ENCODE measurements at places on chromosomes 7 and 10.

GRCh38 chr7:50182759-50183158 lies 89.7 kb upstream of the ZPBP start:
- DNase-seq: no peak

DNA sequence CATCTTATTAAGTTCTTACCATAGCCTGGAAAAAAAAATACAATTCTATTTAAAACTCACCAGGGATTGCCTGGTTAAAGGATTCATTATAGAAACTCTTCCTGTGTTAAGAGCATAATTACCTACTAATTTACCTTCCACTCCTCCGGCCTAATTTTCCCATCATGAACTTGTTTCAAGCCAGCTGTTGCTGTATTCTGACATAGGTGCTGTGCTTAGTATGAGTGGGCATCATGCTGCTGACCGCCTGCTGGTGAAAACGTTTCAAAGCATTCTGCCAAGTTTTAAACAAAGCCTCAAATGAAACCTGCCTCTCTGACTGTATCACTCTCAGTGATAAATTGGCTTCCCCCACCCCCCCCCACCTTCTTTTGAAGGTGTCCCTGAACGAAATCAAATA lies 47.8 kb upstream of the KCNMA1 start:
- no peak for DNase-seq

DNA sequence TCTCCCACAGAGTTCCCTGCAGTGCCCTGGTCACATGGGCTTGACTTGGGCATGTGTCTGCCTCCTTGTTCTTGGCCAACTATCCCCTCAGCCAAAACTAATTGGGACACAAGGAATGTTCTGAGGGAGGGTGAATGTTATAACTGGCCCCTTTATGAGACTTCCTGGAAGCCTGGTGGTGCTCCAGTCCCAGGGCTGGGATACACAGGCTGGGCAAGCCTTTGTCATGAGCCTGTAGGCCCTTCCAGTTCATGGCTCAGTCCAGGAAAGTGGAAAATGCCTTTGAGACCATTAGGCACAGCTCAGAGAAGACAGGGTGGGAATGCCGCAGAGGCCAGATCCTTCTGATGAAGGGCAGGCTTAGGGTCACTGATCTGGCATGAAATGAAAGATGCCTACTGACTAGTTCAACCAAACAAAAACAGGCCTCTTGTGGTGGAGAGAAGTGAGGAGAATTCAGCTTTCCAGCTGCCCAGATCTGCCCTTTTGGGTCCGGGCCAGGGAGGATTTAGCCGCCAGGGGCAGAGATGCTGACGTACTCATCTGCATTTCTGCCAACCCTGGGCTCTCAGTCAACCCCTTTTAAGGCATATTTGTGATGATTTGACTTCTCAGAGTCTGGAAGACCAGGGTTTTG lies 961.5 kb downstream of the KCNMA1 start:
- DNase-seq: no peak

DNA sequence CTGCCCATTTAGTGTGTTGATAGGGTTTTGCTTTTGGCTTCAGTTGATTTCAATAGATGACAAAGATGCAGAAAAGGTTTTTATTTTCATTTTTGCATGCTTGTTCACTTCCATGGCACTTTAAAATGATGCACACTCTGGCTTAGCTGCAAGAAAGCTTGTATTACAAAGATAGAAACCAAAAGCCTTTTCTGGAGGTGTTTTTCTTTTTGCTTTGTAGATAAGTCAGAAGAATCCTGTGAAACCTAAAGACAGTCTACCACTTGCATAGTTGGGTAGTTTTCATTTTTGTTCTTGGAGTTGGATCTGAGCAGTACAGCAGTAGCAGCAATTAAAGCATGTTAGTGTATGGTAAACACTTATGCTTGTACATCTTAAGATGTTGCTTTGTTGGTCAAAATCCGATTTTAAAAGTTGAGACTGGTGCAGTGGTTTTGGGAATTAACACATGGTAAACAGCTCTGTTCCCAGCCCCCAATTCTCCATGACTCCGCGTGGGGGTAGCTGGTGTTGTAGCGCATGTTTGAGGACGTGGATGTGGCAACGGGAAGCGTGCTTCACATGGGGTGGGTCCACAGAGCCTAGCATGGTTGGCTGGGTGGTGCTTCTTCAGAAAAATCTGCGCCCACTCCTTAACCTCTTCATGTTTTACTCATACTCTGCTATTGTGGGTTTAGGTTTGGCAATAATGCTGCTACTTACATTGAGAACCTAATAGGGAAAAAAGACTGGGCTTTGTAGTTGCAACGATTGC lies 19.8 kb downstream of the CCNY start:
- DNase-seq: no peak

DNA sequence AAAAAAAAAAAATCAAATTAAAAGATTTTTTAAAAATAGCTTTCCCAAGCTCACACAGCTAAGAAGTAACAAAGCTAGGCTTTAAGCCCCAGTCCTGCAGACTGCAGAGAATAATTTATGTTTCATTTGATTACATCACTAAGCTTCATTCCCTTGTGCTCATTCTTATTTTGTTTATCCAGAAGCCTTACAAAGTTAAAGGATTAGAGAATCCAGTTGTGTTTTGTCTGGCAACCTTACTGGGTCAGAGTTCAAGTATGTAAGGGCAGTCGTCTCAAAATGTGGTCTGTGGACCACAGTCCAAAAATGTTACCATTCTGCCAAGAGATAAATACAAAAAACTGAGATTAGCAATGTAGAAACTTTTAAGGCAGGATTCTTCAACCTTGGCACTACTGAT lies 32.1 kb upstream of the EZH2 start:
- DNase-seq: no peak

- peak; percentile 68 for DNase-seq
Measured at GRCh38 chr10:100482181-100482833, 19.5 kb downstream of the WNT8B start.

- DNase-seq: no peak
Measured at GRCh38 chr7:33714208-33714607, 191.1 kb upstream of the BMPER start.

DNA sequence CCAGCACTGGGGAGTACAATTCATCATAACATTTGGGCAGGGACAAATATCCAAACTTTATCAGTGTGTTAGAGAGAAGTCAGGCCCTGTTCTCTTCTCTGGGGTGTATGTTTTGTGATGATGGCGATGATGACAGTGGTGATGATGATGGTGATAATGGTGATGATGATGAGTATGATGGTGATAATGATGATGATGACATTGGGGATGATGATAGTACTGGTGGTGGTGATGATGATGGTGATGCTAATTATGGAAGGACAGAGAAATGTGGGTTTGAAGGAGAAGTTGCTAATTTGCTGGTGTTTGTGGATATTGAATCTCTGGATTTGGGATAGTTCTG lies 64.0 kb downstream of the CAMK1D start:
- DNase-seq: no peak

DNA sequence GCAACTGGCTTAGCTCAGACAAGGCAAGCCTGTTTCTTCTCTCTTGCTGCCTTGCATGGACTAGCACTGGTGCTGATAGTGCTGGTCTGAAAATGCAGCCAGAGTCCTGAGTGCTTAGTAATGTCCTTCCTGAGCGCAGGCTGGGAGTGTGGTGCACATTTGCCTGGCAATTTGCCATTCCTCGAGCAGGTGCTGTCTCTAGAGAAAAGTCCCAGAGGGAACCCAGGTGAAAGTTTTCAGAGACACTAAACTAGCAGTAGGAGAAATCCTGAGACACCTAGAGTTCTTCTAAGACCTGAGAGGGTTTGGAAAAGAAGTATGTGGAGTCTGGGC lies 1.9 kb downstream of the SFTPD start:
- no peak for DNase-seq

DNA sequence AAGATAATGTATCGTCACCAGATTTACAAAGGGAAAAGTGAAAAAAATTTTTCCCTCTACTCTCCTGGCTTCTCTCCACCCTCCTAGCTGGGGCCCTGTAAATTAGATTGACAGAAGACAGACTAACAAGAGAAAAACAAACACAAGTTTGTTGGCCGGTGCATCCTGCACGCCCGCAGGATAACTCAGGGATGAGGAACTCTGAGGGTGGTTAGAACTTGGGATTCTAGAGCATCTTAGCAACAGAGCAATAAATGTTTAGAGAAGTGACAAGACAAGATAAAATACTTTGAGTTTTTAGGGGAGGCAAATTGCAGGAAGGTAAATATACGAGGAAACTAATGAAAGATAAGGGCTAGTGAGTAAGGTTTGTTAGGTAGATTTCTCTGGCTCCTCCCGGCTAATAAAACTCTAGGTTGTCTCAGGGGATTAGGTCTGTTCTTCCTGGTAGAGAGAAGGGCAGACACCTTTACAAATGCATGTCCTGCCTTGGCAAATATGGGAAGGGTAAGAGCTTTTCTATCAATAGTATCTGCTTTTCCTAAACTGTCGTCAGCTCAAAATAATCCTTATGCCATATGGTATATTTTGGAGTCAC lies 4.3 kb upstream of the UCN3 start:
- DNase-seq: peak; percentile 58

DNA sequence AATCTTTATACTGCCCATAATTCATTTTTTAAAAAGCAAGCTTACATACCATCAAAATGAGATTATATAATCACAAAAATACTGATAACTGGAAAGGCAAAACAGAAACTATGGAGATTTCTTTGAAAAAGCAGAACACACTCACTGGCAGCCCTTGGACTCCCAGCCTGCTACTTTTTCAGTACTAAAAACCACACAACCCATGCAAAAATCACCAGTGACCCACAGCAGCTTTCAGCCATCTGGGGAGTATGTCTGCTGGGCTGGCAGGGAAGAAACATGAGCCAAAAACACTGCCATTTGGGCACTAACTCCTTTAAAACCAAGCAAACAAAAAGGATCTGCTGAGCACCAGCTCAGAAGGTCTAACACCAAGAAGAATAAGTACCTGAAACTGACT lies 80.0 kb upstream of the DDC start:
- no peak for DNase-seq

DNA sequence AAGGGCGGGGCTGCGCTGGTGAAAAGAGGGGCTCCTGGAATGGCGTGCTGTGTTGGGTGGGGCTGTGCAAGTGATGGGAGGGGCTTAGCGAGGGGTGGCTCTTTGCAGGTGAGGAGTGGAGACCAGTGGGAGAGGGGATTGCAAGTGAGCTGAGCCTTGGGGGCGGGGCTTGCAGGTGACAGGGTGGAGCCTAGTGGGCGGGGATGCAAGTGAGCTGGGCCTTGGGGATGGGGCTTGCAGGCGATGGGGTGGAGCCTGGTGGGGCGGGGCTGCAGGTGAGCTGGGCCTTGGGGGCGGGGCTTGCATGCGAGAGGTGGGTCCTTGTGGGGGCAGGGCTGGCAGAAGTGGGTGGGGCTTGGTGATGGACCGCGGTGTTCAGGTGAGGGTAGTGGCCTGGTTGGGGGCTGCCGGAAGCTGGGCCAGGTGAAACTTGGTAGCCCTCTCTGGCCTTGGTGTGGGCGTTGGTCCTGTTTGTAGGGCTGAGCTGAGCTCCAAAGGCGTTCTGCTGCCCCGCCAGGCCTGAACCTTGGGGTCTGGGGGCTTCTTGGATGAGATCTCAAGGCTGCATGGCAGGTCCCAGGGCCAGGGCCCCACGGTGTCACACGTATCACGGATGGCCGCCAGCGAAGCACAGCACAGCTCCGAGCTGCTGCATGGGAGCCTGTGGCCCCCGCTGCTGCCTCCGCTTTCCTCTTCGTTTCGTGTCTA lies 743 bp upstream of the PITRM1 start:
- no peak for DNase-seq

DNA sequence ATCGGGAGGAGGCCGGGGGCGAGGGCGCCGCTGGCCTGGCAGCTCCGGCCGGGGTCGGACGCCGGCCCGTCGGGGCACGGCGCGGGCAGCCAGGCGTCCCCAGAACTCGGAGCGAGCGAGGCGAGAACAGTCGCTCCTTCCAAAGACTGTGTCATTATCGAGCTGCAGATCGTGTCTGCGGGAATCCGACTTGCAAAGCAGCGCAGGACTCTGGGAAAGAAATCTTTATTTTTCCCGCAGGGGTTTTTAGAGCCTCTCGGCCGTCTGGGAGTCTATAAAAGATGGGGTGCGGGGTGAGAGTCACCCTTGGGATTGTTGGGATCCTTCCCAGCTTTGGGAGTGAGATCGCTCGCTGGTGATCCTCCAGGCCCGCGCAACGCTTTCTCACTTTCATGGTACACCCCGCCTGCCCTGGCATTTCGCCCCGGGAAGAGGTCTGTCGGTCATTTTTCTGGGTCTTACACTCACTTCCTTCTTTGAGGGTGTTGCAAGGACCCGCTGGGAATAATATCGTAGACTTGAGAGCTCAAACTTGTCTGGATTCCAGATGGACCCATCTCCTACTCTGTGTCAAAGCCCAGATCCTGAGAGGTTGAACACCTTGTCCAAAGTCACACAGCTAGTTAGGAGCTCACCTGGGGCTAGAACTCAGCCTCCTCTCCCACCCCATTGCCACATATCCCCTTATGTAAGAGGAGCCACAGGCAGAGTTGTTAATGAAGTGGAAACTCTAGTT lies 1.0 kb downstream of the UBTD1 start:
- DNase-seq: no peak

- DNase-seq: peak; percentile 90
Measured at GRCh38 chr7:43577485-43577951, 5.4 kb upstream of the STK17A start.

GRCh38 chr7:36276428-36277248 lies 113.0 kb upstream of the ANLN start:
- DNase-seq: no peak

GRCh38 chr7:71633551-71634008 lies 501.6 kb downstream of the GALNT17 start:
- peak; percentile 72 for DNase-seq

DNA sequence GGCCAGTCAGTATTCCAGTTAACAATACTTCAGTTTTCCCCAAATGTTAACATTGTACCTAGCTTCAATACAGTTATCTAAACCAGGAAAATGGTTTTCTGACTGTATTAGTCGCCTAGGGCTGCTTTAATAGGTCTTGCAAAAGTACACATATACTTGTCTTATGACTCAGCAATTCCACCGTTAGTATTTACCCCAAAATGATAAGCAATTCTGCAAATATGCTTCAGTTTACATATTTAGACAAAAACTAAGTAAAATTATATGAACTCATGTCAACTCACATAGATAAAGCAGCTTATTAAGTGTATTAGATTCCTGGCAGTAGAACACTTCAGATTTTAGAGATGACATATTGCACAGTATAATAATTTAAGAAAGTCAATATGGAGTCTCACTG lies 363.3 kb downstream of the ARL4A start:
- DNase-seq: no peak

- no peak for DNase-seq
Measured at GRCh38 chr7:70092314-70093204, 494.3 kb downstream of the AUTS2 start.

GRCh38 chr7:20359341-20359963 lies 28.8 kb downstream of the ITGB8 start:
- no peak for DNase-seq

Measured in LoVo (cell line).